Renal cortex interstitium (tissue), 15 donors: ENCODE measurements at places on chromosomes 3 and 15. TPM values are rescaled to one million over a fixed set of nuclear protein-coding genes. Genes with fewer than 3 reads are reported as not detected.

Gene NFKBIZ
- polyA plus RNA-seq, result 18.6 TPM

DNA sequence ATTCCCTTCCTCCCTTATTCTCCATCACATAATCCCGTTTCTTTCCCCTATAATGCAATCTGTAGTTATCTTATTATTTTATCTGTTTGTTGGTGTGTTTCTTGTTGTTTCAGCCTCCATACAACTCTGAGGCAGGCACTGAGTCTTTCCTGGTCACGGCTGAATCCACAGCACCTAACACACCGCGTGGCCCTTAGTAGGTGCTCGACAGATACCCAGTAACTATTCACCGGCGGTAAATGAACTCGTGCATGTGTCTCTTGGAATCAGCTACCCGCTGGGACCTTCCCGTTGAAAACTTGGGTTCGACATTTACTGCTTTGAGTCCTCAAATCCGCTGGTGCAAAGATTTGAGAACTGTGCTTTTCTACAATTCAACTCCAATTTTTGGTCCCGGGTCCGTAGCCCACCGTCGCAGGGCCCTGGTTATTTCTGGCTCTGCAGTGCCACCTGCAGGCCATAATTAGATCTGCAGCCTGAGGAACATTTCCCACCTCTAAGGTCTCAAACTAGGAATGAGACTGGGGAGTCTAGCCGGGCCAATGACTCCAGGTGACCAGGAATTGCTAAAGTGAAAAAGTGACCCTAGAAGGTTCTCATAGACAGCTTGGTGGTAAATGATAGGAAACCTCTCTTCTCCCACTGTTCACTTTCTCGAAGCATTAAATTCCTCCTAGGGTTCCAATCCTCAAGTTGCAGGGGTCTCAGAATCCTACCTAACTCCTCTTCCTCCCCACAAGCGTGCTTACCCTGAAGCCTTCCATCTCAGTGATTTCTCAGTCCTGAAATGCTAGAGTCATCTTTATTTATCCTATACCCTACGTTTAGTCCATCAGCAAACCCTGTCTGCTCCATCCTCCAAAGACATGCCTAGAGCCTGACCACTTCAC, 40.0 kb upstream of the TRH start:
- DNase-seq, result no peak

Gene ATRIP
- polyA plus RNA-seq, result 14.9 TPM

Gene ATOSA
- 43.6 TPM for polyA plus RNA-seq

GRCh38 chr3:10813425-10813824, 2.6 kb upstream of the SLC6A11 start:
- no peak for DNase-seq

Gene SLC38A3
- polyA plus RNA-seq, result 7.2 TPM

- no peak for DNase-seq
Measured at GRCh38 chr3:183249006-183249718, 3.9 kb upstream of the B3GNT5 start.

GRCh38 chr3:73563896-73564582, 60.7 kb downstream of the PDZRN3 start:
- DNase-seq, result no peak

Gene CCR8
- polyA plus RNA-seq, result not detected

- no peak for DNase-seq
Measured at GRCh38 chr3:107404727-107405469, 27.7 kb downstream of the CCDC54 start.

Gene CCRL2
- polyA plus RNA-seq, result 1.0 TPM

DNA sequence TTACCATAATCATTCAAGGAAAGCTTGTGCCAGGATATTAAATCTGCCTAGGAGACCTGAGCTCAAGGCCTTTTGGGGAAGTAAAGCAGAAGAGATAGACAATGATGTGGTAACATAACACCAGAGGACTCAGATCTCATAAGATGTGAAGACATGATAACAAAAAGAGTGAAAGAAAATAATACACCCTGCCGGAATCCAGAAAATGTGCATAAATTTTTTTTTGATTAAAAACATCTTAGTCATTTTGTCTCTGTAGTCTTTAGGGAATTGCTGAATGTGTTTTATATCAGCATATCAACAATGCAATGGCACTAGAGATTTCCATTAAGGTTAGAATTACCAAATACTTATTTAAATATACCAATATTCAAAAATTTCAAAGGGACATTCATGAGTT, 326.8 kb upstream of the ROBO1 start:
- DNase-seq, result no peak

Gene CAND2
- 10.4 TPM for polyA plus RNA-seq

Gene PRSS50
- polyA plus RNA-seq, result 3.2 TPM

DNA sequence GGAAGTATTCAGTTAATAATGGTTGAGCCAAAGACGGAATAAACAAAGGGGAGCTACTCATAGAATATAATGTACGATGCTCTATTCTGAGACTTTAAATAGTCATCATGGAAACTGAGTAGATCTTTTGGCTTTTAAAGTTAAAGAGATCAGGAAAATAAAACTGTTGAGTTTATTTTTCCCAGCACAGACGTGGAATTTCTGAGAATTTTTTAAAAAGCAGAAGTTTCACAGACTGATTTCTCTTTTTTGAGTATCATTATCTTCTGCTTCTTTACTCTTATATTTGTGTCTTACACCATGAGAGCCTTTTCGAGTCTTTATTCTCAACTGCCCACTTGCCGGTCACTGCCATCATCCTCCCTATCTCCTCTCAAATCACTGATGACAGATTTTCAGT, 13.2 kb downstream of the P2RY14 start:
- no peak for DNase-seq

- peak; percentile 45 for DNase-seq
Measured at GRCh38 chr3:38649500-38650247, at the start of gene SCN5A. Gene SCN5A, minus strand, starts transcription at chr3:38649687. Its CDS starts 16,380 bp downstream, at chr3:38633307.

DNA sequence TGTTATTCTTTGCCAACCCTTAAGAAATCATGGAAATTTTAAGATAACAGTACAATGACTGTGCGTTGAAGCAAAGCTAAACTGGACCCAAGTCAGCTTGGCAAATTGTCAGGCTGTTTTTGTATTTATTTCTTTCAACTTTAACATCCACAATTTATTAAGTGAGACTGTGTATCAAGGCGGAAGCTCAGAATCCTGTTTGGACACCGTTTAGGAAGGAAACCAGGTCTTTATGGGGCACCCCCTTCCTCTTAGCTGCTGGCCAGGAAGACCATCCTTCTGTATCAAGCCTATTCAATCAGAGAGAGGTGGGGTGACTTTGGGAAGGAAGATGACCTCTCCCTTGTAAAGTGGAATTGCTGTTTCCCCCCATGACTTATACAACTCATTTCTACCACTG, 166.0 kb downstream of the MCTP2 start:
- no peak for DNase-seq

Gene A4GNT
- polyA plus RNA-seq, result 1.00 TPM

DNA sequence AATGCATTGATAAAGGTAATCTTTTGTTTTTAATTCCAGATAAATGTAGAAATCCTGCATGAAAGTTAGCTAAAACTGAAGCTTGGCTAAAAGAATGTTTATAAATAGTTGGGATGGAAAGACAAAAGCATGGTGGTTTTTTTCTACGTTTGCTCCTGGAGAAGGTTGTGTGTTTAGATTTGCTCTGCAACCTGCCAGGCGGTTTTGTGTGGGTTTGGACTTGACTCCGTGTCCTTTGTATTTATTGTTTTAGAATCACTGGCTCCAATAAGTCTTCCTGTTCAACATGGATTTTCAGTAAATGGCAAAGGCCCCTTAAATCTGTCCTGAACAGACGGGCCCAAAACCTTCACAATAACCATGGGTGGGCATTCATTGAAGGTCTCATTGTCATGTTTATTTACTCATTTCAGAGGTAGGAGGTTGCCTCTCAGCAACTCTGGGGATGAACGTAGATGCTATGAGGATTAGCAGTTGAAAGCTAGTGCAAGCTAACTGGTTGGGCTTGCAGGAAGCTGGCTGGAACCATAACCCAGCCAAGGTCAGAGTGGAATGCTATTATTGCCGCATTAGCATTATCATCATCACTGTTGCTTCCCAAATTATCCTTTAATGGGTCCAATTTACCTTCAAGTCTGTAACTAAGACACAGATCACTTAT, 60.6 kb upstream of the ADAMTS9 start:
- DNase-seq, result no peak

GRCh38 chr3:64539451-64540196, 148.2 kb downstream of the ADAMTS9 start:
- no peak for DNase-seq

- DNase-seq, result no peak
Measured at GRCh38 chr3:185087419-185087818, 65.4 kb downstream of the C3orf70 start.

- DNase-seq, result no peak
Measured at GRCh38 chr3:87901141-87901540, 157.7 kb downstream of the CGGBP1 start.

DNA sequence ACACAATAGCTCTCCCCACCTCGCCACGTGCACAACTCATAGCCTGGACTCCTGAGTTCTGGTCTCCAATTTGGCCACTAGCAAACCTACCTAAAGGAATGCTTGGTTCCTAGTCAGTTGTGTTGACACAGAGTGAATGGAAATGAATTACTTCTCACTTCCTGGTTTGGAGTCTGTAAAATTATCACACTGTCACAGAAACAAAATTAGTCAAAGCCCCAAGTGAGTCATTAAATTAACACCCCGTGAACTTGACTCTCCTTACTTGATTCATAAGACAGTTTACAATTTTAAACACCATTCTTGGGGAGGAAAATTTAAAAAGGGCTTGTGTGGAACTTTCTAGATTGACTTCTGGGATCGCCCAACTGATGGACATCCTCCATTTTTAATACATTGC, 276.2 kb upstream of the CTNNB1 start:
- no peak for DNase-seq

GRCh38 chr3:169002689-169003088, 660.8 kb downstream of the MECOM start:
- no peak for DNase-seq

GRCh38 chr15:61989667-61990066, 70.6 kb downstream of the VPS13C start:
- DNase-seq, result no peak

DNA sequence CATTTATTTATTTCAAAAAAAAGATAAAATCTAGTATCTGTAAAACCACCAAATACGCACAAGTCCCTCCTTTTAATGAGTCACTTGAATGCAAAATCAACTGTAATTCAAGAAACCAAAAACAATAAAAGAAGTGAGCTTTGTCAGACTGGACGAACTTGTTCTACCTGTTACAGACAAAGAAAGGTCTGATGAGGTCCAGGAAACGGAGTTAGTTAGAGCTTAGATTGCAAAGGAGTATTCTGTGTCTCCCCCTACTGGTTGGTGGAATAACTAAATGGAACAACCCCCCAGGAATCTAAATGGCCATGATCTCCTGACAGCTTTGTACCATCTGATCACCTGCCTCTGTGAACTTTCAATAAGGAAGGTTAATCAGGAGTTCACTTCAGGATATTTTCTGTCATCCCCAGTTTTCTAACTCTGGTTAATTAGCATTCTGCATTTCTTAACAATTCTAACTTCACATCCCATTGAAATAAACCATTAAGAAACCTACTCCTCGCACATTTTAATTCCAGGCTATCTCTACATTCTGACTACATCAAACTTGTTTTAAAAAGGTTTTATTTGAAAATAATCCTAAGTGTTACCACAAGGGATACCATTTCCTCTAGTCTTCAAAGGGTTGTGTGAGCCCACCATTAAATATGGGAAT, 333.0 kb upstream of the SATB1 start:
- peak; percentile 75 for DNase-seq

- no peak for DNase-seq
Measured at GRCh38 chr3:169250000-169250399, 413.5 kb downstream of the MECOM start.

DNA sequence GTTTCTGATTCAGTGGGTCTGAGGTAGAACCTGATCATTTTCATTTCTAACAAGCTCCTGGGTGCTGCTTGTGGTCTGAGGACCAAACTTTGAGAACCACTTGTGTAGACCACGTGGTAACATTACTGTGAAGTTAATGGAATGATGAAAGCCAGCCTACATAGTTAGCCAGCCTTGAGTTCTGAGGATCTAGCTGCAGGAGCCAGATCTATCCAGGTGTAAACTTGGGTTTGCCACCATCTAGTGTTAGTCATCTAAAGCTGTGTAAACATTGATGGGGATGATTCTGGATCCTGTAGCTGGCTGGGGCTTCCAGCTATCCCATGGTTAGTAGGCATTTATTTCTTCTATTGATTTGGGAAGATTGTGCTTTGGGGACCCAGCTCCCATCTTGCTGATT, 170.0 kb downstream of the TMEM108 start:
- no peak for DNase-seq

Gene CA12
- polyA plus RNA-seq, result 153 TPM

DNA sequence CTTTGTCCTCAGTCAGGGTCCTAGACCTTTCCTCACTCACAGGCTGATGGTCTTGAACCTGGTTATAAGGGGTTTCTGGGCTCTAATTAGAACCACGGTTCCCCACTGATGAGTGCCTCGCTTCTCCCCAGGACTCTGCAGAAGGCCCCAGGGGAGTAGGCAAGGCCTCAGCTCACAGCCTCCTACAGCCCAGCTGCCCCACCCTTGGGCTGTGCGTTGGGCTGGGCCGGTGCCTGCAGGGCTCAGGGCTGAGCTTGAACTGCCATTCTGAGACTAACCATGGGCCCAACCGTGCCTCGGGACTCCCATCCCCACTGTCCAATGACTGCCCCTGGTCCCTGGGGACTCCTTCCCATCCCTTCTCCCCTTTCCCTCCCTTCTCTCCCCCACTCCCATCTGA, 25.6 kb downstream of the CLEC3B start:
- DNase-seq, result no peak

Gene SLC7A14
- polyA plus RNA-seq, result 2.7 TPM

Gene P3H2
- 90.4 TPM for polyA plus RNA-seq

- DNase-seq, result no peak
Measured at GRCh38 chr3:102136183-102136582, 286.9 kb downstream of the NFKBIZ start.

- no peak for DNase-seq
Measured at GRCh38 chr3:187242435-187242834, 45.1 kb downstream of the RTP1 start.

DNA sequence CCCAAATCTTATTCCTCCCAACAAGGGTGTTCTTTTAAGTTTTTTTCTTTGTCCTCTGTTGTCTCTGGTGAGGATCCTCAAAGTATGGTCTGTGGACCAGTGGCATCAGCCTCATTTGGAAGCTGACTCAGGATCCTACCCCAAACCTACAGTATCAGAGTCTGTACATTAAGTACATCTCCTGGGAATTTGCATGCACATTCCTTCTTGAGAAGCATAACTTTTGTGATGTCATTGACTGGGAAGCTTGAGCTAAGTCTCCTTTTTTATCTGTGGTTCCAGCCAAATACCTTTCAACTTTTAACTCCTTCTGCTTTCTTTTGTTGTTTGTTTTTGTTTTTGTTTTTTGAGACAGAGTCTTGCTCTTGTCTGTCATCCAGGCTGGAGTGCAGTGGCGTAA, 40.5 kb downstream of the ARMC8 start:
- DNase-seq, result no peak
